Right forelimb (tissue), 1 donor: ENCODE measurements at places on chromosomes 1 and 21.

- no peak for DNase-seq
These were observed 86.0 kb upstream of the SELENON start for GRCh38 chr1:25713961-25714360.

DNA sequence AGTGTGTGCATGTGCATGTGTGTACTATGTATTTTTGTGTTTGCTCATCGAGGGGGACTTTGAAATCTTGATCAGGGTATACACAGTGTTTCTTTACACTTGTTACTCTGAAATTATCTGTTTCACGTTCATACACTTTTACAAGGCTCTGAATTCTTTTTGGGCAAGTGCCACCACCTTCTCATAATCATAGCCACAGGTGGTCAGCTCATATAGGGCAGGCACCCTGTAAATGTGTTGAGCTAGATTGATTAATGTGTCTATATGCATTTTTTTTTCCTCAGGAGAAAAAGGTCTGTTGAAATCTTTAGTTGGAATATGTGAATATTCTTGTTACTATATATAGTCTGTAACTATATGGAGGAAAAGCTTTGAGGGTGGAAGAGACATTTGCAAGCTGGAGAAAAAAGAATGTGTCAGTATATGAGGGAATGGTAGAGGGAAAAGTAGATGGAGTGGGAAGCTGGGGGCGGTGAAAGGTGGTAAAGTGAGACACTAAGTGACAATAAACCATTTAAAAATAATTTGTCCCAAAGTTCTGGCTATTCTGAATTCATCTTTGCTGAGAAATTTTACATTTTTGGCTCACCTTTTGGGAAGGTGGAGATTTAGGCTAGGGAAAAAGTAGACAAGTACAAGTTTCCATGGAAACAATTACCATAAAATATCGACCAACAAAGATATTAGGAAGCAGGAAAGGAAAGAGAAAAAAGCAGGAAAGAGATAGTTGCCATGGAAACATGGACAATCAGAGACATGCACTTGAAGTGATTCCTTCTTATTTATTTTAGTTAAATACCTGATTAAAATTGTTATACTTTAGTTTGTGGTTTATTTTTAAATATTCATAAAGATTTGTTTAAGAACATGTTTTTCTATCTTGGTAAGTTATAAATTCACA, 277.5 kb downstream of the PDE4B start:
- no peak for DNase-seq

DNA sequence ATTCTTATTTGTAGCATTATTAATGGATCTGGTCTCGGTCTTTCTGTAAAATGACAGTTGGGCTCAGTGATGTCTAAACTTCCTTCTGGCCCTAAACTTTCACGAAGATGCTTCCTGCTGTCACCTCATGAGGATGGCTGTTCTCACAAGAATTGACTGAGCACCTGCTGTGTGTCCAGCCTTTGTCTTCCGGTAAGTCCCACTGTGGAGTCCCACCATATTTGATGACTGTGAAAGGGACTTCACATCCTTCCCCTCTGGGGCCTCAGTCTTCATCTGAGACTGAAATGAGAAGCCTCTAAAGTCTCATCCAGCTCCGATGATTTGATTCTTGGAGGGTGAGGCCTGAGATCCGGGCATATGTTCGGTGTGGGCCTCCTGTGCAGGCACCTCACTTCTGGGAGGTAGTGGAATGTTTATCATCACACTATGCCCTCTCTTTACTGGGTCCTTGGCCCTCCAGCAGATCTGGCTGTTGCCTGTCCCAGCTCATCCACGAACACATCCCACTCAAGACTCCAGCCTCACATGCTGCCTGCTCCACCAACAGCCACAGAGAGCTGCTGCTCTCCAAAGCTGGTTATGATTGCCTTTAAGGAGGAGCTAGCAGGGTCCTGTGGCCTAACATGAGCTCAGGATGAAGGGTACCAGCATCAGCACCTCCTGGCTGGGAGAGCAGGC, 95.8 kb downstream of the KCNN3 start:
- no peak for DNase-seq

GRCh38 chr1:202702088-202702487, 8.2 kb downstream of the SYT2 start:
- DNase-seq = no peak

GRCh38 chr1:93758842-93759515, 77.3 kb upstream of the BCAR3 start:
- DNase-seq = no peak

DNA sequence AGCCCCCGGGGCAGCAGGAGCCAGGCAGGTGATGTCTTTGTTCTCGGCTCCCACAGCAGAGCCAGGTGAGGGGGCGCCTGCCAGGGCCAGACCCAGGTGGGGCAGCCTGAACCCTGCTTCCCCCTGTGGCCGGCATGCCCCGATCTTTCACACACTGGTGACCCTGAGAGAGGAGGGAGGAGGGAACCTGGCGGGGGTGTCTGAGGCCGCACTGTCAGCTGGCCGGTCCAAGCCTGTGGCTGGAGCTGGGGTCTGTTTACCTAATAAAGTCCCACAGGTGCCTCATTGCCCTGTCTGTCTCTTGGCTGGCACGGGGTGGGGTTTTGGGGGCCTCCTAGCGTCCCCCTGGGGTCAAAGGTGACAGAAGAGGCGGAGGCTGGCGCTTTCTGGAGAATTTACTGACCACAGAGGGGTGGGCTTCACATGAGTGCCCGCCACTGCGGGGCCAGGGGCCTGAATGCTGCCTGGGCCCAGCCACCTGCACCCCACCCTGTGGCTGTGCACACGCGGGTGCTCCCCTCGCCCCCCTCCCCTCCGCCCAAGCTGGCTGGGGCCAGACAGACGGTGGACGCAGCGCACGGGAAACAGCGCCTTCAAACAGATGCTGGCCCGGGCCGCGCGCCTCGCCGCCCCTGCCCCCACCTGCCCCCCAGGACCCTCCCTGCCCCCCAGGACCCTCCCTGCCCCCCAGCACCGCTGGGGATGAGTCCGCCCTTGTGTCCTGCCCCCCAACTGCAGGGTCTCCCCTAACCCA, 5.8 kb downstream of the TMEM240 start:
- no peak for DNase-seq

DNA sequence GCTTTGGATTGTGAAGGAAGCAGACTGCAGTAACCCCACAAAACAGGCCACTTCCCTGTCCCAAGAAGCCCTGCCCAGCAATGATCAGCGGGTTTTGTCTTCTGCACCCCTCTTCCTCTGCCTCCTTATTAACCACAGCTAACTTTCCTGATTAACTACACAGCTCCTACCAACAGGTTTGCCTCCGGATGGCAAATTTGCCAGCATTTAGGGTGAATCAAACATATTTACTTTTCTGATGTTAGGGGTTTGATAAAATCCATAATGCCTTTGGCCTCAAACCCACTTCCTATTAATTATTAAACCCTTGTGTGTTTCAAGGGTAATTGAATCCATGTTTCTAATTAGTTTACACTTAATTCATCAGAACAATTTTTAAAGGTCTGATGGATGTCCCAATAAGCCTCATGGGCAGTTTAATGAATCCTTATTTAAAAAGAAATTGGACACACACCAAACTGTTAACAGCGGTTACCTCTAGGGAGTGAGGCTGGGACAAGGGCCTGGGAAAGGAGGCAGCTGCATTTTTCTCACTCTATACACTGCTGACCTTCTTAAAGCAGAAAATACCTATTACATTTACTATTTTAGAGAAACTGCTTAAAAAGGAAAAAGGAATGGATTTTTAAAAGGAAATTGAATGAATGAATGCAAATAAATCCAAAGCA, 91.9 kb downstream of the CSMD2 start:
- DNase-seq = no peak

- DNase-seq = no peak
These were observed 92.6 kb downstream of the NID1 start for GRCh38 chr1:235972311-235972689.

DNA sequence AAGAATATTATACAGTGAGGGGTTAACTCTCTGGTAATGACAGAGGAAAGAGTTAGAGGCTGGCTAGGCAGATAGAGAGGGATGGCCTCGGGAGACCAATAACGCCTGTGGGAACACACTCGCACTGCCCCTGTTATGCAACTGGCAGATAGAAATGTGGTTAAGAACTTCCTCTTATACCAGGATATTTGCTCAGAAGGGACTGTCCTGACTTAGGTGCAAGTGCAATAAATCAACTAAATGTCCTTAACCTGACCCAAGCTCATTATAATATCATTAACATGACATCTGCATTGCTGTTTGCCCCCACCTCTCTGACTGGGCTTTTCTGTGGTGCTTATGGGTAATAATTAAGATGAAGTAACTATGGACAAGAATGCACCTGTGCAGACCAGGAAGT, 1518.0 kb downstream of the NCAM2 start:
- DNase-seq = no peak

- DNase-seq = no peak
These were observed 47.1 kb upstream of the ARHGAP29 start for GRCh38 chr1:94284476-94284875.

DNA sequence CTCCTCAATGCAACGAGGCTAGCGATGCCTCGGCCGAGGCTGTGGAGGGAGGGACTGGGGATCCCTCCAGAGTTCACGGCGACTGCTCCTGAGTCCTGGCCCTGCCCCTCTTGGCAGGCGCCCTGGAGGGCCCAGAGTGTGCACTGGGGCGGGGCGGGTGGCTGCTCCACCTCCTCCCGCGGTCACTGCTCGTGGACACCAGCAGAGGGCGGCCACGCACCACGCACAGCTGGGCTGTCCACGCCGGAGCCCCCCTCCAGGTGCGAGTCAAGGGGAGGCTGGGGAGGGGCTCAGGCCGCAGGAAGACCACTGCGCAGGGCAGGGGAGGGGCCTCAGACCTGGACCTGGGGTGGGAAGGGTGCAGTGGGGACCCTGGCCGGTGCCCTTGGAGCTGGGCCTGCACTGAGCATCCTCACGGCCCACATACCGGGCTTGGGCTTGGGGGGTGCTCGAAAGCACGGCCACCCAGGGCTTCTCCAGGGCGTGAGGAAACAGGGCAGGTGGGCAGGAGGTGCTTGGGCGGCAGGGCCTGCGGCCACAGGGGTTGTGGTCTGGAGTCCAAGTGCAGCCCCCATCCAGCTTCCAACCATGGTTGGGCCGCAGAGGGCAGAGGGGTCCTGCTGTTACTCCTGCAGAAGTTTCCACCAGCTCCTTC, 20.6 kb upstream of the TTC34 start:
- peak; percentile 77 for DNase-seq

DNA sequence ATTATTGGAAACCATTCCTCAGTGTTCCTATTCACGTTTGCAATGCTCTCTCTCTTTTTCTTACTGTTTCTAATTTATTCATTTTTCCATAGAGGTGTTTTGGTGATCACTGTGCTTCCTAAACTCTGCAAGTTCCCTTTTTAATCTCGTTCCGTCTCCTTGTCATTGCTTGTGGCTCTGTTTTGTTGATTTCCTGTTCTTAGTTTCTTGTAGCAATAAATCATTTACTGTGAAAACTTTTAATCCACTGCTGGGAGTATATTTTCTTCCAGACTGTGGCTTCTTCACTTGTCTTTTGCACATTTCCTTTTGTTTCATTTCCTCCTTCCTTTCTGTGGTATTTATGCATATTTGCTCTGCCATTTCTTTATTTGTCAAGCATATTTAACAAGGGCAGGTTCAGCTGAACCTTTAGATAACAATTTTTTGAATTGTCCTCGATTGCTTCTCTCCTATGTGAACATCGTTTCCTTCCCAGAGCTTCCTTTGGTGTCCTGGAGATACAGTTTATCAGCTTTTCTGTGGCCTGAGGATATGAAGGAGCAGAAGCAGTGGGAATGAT, 3.6 kb downstream of the B3GALT5 start:
- no peak for DNase-seq

DNA sequence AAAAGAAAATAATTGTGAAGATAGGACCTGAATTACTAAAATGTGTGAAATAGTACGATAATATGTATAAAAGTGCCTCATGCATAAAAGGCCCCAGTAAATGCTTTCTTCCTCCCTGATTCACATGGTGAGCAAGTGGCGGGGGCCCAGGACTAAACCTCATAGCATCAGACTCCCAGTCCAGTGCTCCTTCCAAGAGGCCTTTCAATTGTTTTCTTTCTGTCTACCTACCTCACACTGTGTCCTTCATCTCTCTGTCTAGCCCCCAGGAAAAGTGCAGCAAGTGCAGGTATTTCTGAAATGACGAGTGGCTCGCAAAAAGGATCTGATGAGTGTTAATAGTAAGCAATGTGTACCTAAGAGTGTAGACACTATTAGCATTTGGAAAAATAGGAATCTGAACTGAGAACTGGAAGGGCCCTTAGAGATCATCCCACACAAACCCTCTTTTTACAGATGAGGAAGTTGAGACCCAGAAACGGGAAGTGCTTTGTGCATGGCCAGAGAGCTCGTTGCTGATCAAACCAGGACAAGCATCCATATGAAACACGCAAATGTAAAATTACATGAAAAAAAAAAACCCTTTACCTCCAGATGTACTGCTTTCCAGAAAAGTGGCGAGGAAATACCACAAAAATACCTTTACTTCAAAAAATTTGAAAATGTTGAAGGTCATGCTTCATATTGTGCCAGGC, 118.2 kb upstream of the HOOK1 start:
- no peak for DNase-seq

DNA sequence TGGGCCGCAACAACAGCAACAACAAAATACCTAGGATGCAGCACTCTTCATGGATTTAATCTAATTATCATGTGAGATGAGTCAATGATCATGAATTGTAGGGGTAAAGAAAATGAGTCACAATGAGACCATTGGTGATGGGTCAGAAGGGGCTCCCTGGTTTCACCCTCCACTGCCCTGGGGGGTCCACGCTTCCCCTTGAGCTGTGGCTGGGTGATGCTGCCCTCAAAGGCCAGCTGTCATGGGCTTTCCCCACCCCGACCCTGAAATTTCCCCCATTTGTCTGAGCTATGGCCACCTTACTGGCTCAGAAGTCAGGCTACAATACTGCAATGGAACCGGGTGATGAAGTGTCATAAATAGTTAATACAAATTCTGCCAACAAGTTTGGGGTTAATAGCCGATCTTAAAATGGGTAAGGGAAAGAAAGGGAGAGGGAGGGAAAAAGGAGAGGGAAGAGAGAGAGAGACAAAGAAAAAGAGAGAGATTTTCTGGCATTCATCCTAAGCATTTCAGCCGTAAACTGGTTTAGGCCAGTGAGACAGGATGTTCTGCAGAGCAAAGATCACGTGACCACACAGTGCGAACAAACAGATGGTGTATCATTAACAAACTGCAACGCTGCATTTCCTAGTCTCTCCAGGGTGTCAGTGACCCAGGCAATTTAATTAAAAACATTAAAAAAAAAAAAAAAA, 143.4 kb upstream of the ERRFI1 start:
- no peak for DNase-seq

- DNase-seq = no peak
These were observed 41.1 kb upstream of the DUSP10 start for GRCh38 chr1:221782970-221783369.

GRCh38 chr1:117237726-117238381, 27.1 kb upstream of the VTCN1 start:
- DNase-seq = no peak
